ENCODE measurements at places on chromosomes 5 and 9. TPM values are rescaled to one million over a fixed set of nuclear protein-coding genes. Genes with fewer than 3 reads are reported as not detected.

DPYSL3 gene
- total RNA-seq: 0.16 TPM

DOCK8 gene
- 122 TPM for total RNA-seq

BTNL8 gene
- not detected for total RNA-seq

STPG3 gene
- 1.2 TPM for total RNA-seq

HTR4 gene
- not detected for total RNA-seq

BAAT gene
- total RNA-seq: 0.08 TPM

PCSK5 gene
- 3.7 TPM for total RNA-seq

GNA14 gene
- total RNA-seq: not detected

GRCh38 chr5:68304421-68305052 is 89.0 kb downstream of the PIK3R1 start:
- H3K4me1 ChIP-seq: peaks cover 29% of the 10 kb centered on the region
- peaks cover 14% of the 10 kb centered on the region for H3K27me3 ChIP-seq
- DNase-seq: no peak
- H3K27ac ChIP-seq: peak overlapping the region; percentile 24
- H3K4me3 ChIP-seq: no peak overlapping the region
- peaks cover 13% of the 10 kb centered on the region for H3K36me3 ChIP-seq

- H3K4me1 ChIP-seq: no peaks in the 10 kb centered on the region
- no peaks in the 10 kb centered on the region for H3K36me3 ChIP-seq
- no peak overlapping the region for H3K27ac ChIP-seq
- H3K27me3 ChIP-seq: no peaks in the 10 kb centered on the region
Observed at GRCh38 chr5:109168151-109168550, 241.6 kb downstream of the PJA2 start.

GRCh38 chr5:107092695-107093094 is 578.0 kb downstream of the EFNA5 start:
- DNase-seq: no peak
- H3K4me3 ChIP-seq: no peak overlapping the region
- H3K36me3 ChIP-seq: no peaks in the 10 kb centered on the region
- H3K4me1 ChIP-seq: no peaks in the 10 kb centered on the region
- no peaks in the 10 kb centered on the region for H3K27me3 ChIP-seq

GRCh38 chr9:115138151-115138550 is 20.2 kb upstream of the TNC start:
- peaks cover 30% of the 10 kb centered on the region for H3K4me1 ChIP-seq
- H3K36me3 ChIP-seq: peaks cover 10% of the 10 kb centered on the region
- H3K4me3 ChIP-seq: no peak overlapping the region
- no peak for DNase-seq
- H3K27ac ChIP-seq: no peak overlapping the region

DNA sequence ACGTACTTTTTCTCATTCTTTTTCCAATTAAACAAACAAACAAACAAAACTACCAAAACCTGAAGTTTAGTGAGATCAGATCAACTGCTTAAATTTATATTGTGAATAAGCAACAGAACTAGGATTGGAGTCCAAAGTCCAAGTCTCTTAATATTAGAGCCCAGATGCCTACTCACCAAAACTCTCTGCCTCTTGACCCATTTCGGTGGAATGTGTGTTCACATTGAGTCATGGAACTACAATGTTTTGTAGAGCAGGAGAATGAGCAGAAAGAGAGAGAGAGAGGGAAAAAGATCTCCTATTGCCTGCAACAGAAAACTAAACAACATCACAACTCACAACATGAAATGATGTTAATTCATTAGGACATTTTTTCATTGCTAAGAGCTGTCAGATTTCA is 751.1 kb downstream of the TLR4 start:
- H3K4me3 ChIP-seq: no peak overlapping the region
- no peak for DNase-seq
- H3K27ac ChIP-seq: no peak overlapping the region

- DNase-seq: no peak
- H3K4me3 ChIP-seq: no peak overlapping the region
- H3K36me3 ChIP-seq: no peaks in the 10 kb centered on the region
- H3K27ac ChIP-seq: no peak overlapping the region
- no peaks in the 10 kb centered on the region for H3K27me3 ChIP-seq
- H3K4me1 ChIP-seq: no peaks in the 10 kb centered on the region
Observed at GRCh38 chr5:137372773-137373160, 126.4 kb downstream of the SPOCK1 start.

GRCh38 chr5:106454651-106455415 is 1215.9 kb downstream of the EFNA5 start:
- H3K4me1 ChIP-seq: no peaks in the 10 kb centered on the region
- H3K27ac ChIP-seq: no peak overlapping the region
- no peaks in the 10 kb centered on the region for H3K27me3 ChIP-seq
- H3K4me3 ChIP-seq: no peak overlapping the region
- no peaks in the 10 kb centered on the region for H3K36me3 ChIP-seq

GRCh38 chr9:91835216-91835615 is 114.8 kb downstream of the ROR2 start:
- no peak overlapping the region for H3K4me3 ChIP-seq
- H3K36me3 ChIP-seq: no peaks in the 10 kb centered on the region
- no peak for DNase-seq
- peaks cover 4% of the 10 kb centered on the region for H3K27me3 ChIP-seq
- no peak overlapping the region for H3K27ac ChIP-seq

DNA sequence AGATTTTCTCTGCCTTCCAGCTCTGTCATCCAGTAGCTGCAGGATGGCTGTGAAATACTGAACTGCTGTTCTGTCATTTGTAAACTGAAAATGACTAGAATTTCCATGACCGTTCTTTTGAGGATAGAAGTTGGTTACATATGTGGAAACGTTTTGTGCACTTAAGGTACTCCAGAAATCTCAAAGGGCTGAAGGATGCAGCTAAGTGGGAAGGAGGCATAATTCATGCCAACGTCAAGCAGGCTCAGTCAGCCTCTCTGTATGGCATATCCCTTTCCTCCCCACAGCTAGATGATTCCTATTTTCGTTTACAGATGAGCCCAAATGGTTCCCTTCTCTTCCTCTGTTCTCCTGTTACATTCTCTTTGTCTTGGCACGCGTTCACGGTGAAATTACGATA is 257.6 kb downstream of the FBXL7 start:
- H3K4me3 ChIP-seq: no peak overlapping the region
- H3K27me3 ChIP-seq: no peaks in the 10 kb centered on the region
- no peaks in the 10 kb centered on the region for H3K36me3 ChIP-seq

DNA sequence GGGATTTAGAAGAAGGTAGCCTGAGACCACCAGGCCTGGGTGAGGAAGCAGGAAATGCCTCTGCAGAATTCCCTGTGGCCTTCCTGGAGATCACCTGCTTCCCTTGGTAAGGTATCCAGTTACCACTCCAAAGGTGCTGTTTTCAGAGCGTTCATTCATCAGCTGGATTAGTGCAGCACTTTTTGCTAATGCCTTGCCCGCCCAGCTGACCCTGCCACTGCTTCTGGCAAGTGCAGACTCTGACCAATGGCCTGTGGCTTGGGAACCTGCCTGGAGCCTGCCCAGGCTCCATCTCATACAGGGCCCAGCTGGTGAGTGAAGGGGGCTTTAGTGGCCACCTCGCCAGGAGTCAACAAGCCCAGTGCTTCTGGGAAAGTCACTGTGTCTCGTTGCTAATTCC is 48.6 kb downstream of the FOXI1 start:
- H3K4me1 ChIP-seq: no peaks in the 10 kb centered on the region
- no peaks in the 10 kb centered on the region for H3K36me3 ChIP-seq
- peaks cover 14% of the 10 kb centered on the region for H3K27me3 ChIP-seq
- H3K27ac ChIP-seq: no peak overlapping the region

DNA sequence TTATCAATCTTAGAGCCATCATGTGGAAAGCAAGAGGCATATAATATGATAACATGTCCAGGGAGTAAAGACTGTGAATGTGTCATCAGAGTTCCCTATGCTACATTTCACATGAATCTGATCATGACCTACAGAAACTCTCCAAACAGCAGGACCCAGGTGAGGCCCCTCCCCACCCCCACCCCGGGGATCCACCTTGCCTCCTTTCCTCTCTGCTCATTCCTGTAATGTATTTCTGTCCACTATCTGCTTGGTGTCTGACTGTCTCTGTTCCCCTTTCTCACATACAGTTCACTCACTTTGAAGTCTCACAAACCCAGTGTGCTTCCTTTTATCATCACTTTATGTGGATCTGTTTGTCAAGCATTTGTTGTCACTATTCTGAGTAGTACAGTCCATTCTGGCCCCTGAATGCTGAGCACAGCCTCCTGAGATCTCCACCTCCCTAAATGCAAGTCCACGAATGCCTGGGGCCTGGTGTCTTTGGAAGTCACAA is 76.4 kb upstream of the SMARCA2 start:
- no peaks in the 10 kb centered on the region for H3K4me1 ChIP-seq
- DNase-seq: no peak
- H3K4me3 ChIP-seq: no peak overlapping the region
- peaks cover 5% of the 10 kb centered on the region for H3K27me3 ChIP-seq
- no peaks in the 10 kb centered on the region for H3K36me3 ChIP-seq

GRCh38 chr5:88687373-88687911 is 195.5 kb downstream of the MEF2C start:
- peaks cover 86% of the 10 kb centered on the region for H3K27me3 ChIP-seq
- H3K36me3 ChIP-seq: peaks cover 8% of the 10 kb centered on the region
- no peak overlapping the region for H3K27ac ChIP-seq
- DNase-seq: no peak

DNA sequence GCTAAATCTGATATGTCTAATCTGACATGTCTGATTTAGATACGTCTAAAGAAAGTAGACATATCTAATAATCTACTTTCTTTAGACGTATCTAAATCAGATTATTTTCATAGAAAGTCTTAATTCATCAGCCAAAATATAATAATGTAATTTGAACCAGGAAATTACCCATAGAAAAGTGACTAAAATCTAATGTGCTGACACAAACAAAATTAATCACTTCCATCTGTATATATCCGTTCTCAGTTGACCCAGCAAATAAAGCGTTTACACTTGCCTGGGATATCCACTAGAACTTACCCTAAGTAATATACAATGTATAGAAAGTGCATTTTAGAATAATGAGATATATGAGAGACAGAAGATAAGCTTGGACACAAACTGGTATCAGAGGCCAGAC is 56.7 kb downstream of the TTLL11 start:
- no peak overlapping the region for H3K27ac ChIP-seq
- no peaks in the 10 kb centered on the region for H3K27me3 ChIP-seq
- H3K4me3 ChIP-seq: no peak overlapping the region
- DNase-seq: no peak
- H3K4me1 ChIP-seq: no peaks in the 10 kb centered on the region

GRCh38 chr9:2151171-2151570 is 136.0 kb downstream of the SMARCA2 start:
- H3K36me3 ChIP-seq: peaks cover 25% of the 10 kb centered on the region
- no peaks in the 10 kb centered on the region for H3K4me1 ChIP-seq
- no peaks in the 10 kb centered on the region for H3K27me3 ChIP-seq
- no peak overlapping the region for H3K4me3 ChIP-seq

DNA sequence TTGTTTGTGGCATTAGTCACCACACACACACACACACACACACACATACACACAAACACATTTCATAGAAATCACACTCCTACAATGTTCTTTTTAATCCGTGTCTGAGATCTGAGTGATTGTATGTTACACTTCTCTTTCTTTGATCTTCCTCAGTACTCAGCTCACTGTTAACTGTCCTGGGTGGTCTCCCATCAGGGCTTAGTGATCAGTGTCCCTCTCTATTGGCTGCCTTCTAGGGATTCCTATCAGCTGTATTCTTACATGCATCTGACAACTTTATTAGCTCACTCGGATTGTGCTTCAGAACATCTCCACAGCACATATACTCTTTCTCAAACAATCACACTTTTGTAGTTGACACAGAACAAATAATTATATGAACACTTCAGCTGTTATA is 170.2 kb upstream of the POU5F2 start:
- H3K27me3 ChIP-seq: peaks cover under 1% of the 10 kb centered on the region
- DNase-seq: no peak
- no peak overlapping the region for H3K27ac ChIP-seq
- H3K4me3 ChIP-seq: no peak overlapping the region
- no peaks in the 10 kb centered on the region for H3K36me3 ChIP-seq

DNA sequence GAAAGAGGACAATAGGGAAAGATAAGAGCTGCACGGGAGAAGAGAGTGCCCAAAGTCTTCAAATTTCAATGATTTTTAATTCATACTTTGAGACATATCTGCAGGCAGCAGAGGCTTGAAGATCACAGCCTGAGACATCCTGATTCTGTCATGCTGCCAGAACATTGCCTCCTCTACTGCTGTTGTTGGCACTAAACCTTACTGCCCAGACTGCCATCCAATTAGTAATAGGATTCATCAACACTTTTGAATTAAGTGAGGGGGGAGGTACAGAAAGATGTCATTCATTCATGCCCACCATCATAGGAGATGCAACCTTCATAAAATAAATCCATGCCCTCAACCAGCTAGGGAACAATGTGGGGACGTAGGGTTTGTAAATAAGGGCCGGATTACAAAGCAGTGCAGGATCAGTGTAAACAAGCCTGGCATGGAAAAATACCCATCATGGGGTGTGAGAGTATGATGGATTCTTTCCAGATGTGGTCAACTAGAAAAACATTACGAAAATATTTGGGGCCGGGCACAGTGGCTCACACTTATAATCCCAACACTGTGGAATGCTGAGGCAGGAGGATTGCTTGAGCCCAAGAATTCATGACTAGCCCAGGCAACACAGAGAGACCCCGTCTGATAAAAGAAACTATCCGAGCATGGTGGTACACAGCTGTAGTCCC is 122.1 kb upstream of the DAPK1 start:
- no peaks in the 10 kb centered on the region for H3K36me3 ChIP-seq
- H3K4me3 ChIP-seq: no peak overlapping the region
- H3K4me1 ChIP-seq: peaks cover 9% of the 10 kb centered on the region
- H3K27me3 ChIP-seq: peaks cover 3% of the 10 kb centered on the region

DNA sequence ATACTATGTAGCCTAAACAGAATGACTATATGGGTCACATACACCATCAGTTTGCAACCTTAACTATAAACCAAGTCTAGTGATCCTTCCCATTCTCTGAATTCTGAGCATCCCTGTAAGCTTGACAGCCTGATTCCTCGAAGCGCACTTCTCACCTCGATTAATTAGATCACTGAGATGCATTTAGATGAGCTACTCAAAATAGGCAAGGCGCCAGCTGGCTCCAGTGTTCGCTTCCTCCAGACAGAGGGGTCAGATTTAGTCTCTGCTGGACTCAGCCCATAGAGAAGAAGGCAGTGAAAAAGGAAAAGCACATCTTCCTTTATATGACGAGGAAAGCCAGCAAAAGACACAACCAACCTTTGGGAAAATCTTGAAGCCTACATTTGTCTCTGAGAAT is 371.5 kb downstream of the MLLT3 start:
- no peak overlapping the region for H3K27ac ChIP-seq
- no peak overlapping the region for H3K4me3 ChIP-seq
- H3K4me1 ChIP-seq: peaks cover 23% of the 10 kb centered on the region
- H3K36me3 ChIP-seq: peaks cover 6% of the 10 kb centered on the region
- H3K27me3 ChIP-seq: no peaks in the 10 kb centered on the region
- DNase-seq: no peak

- H3K27ac ChIP-seq: no peak overlapping the region
- no peaks in the 10 kb centered on the region for H3K36me3 ChIP-seq
- H3K4me3 ChIP-seq: no peak overlapping the region
- no peak for DNase-seq
- H3K27me3 ChIP-seq: no peaks in the 10 kb centered on the region
Observed at GRCh38 chr5:30871196-30871595, 322.3 kb upstream of the CDH6 start.

GRCh38 chr5:145479271-145479670 is 355.9 kb downstream of the PRELID2 start:
- H3K4me3 ChIP-seq: no peak overlapping the region
- no peaks in the 10 kb centered on the region for H3K36me3 ChIP-seq
- no peak for DNase-seq
- no peaks in the 10 kb centered on the region for H3K4me1 ChIP-seq
